ENCODE measurements at places on chromosomes 11 and 22.

DNA sequence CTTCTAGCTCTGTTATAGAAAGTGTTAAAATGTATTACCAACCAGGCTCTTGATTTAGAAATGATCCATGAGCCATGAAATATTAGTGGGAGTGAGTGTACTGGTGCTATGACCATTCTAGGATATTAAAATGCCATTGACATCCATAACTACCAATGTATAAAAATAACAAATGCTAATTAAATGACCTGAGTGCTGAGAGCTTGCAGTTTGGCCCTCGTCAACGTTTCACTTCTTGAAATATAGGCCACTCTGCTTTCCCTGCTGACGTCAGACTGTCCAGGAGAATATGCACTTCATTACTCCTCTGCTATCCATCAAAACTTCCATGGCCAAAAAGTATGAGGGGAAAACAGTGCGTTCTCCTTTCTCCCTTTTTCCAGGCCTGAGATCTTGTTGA is 563.1 kb downstream of the METTL15 start:
- no peak for DNase-seq

- no peak for DNase-seq
Measured at GRCh38 chr11:11430431-11430830, 77.4 kb upstream of the CSNK2A3 start.

GRCh38 chr11:1636291-1636950 is 6.8 kb downstream of the KRTAP5-5 start:
- DNase-seq = no peak

DNA sequence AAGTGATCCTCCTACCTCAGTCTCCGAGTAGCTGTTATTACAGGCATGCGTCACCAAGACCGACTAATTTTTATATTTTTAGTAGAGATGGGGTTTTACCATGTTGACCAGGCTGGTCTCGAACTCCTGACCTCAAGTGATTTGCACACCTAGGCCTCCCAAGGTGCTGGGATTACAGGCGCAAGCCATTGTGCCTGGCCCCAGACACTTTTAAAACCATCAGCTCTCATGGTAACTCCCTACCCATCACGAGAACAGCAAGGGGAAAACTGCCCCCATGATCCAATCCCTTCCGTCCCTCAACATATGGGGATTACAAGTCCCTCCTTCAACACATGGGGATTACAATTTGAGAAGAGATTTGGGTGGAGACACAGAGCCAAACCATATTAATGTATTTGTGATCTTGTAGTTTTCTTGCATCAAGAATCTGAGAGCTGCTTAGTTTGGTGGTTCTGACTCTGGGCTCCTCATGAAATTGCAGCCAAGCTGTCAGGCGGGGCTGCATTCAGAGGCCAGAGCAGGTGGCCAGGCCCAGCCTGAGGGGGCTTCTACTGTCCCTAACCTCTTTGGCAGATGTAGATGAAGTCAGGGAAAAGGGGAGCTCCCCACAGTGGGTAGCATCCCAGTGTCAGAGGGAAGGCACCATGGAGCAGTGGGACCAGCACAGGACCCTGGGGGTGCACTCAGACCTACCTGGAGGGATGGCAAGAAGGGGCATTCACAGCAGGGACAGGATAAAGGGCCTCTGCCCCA is 31.2 kb upstream of the PRAME start:
- DNase-seq = no peak

DNA sequence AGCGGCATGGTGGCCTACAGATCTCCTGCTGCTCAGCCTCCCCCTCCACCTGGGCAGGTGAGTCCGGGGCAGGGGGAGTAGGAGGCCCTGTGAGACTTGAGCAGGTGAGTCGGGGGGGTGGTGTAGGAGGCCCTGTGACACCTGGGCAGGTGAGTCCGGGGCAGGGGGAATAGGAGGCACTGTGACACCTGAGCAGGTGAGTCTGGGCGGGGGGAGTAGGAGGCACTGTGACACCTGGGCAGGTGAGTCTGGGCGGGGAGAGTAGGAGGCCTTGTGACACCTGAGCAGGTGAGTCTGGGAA is 299.3 kb downstream of the BRD1 start:
- DNase-seq = no peak

- DNase-seq = no peak
Measured at GRCh38 chr11:1717745-1718144, 20.8 kb downstream of the KRTAP5-6 start.

- no peak for DNase-seq
Measured at GRCh38 chr22:27718186-27719035, 83.1 kb downstream of the MN1 start.

DNA sequence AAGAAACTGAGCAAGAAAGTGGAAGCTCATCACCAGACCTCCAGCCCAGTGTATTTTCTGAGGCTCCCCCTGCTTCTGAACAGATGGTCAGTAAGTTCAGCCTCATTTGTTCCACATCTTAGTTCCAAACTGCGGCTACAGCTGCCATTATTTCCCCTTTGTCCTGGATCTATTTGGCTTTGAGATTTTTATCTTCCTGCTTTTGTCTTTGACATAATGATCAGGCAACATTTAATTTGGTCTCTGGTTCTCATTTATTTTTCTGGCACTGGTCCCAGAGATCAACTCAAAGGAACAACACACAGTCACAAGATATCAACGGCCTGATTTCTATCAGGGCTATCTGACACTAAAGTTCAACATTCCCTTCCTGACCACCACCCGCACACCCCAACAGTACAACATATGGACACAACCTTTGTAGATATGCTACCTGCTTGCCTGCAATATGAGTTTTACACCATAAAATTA is 137.5 kb downstream of the FAM76B start:
- DNase-seq = no peak

DNA sequence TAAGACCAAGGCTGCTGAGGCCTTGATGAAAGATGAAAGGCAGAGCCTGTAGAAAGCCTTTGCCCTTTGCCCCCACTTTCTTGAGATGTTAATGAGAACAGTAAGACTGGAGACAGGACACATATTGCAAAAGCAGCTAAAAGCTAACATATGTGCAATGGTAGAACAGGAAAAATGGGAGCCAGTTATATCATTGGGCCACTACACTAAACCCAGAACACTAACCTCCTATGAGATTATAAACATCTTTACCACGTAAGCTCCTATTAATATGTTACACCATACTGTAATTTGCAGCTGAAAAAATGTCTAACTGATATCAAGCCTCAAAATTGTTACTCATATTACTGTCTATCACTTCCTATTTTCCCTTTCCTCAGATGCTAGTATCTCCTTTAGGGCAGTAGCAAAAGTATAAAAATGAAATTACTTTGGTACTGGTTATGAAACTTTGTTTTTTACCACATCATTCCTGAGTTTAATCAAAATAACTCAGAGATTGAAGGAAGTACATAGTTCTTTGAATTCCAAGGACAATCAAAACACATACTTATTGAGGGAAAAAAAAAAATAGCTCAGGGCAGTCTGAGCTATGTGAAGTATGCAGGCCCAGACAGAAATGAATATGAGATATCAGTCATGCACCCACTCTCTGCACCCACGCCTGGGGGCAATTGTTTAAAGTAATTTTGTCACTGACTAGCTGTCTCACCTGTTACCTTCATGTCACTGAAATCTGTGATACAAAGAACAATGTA is 9.1 kb downstream of the HPS5 start:
- DNase-seq = no peak

GRCh38 chr11:108032800-108033199 is 24.1 kb downstream of the CUL5 start:
- no peak for DNase-seq

- no peak for DNase-seq
Measured at GRCh38 chr11:17927041-17927440, 85.8 kb downstream of the SERGEF start.

- DNase-seq = no peak
Measured at GRCh38 chr11:35549787-35550186, 24.4 kb upstream of the PAMR1 start.

- no peak for DNase-seq
Measured at GRCh38 chr22:40726514-40726913, 47.2 kb downstream of the MCHR1 start.

GRCh38 chr11:43119275-43119970 is 192.4 kb upstream of the API5 start:
- DNase-seq = no peak

GRCh38 chr11:2892967-2893528 is 7.5 kb upstream of the CDKN1C start:
- DNase-seq = no peak

DNA sequence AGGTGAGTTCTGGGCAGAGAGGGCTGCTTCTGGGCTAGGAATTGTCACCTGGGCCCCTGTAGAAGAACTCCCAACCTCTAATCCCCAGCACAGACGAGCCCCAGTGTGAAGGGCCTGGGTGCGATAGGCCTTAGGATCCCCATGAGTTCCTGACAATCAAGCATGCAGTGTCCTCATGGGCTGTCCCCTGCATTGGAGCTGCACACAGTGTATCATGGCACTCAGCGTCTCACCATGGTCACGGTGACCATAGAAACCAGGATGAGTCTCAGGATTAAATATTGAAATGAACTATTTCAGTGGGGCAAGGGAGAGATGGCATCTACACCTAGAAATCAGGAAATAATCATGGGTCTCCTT is 292 bp downstream of the SCGB2A1 start:
- no peak for DNase-seq

DNA sequence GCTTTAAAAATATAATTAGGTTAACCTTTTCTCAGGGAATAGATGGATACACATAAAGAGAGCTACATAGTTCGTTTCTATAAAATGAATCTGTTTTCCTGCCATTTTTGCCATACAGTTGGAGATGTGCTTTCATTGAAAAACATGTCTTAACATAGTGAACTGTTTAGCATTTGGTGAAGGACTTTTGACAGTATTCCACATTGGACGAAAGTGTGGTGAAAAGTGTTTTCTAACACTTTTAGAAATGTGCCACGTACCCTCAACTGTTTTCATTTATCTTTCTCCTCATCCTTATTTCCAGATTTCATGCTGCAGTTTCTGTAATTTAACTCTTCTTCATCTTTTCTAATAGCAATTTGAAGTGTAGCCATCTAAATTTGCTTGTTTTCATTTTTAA is 249.1 kb upstream of the MTNR1B start:
- DNase-seq = no peak

DNA sequence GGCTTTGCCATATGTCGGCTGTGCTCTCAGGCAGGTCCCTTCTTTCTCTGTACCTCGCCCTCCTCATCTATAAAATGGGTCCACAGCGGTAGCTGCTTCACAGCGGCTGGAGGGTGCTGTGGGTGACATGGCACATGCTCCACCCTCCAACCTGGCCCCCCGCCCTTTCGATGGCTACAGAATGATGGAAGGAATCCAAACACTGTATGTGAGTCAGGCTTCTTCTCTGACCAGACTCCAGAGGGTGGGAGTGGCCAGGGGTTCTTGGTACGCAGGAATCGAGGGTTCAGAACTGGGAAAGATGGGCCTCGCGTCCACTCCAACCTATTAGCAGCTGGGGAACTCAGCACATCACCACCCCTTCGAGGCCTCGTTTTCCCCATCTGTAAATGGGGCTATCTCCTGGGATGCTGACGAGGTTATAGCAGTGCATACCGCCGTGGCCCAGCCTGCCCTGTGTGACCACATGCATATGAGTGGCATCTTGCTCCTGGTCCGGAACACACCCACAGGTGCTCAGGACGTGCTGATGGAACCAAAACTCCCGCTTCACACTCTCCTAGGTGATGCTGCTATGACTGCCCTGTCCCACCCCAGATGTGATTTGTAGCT is 26.4 kb downstream of the MN1 start:
- DNase-seq = no peak

DNA sequence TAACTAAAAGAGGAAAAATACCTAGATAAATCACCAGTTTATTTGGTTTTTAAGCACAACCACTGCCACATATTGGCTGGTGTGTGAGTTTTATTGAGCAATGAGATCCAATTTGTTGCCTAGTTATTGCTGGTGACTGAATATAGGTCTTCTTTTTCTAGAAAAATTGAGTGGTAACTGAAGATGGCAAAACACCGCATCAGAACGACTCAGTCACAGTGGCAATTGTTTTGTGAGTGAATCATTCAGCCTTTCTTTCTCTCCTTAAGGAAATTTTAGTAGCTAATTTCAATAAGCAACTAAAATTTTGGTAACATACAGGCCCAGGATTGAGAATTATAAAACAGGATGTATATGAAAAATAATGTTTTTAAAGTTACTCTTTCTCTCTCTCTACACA is 533.0 kb downstream of the KCNA4 start:
- DNase-seq = no peak

DNA sequence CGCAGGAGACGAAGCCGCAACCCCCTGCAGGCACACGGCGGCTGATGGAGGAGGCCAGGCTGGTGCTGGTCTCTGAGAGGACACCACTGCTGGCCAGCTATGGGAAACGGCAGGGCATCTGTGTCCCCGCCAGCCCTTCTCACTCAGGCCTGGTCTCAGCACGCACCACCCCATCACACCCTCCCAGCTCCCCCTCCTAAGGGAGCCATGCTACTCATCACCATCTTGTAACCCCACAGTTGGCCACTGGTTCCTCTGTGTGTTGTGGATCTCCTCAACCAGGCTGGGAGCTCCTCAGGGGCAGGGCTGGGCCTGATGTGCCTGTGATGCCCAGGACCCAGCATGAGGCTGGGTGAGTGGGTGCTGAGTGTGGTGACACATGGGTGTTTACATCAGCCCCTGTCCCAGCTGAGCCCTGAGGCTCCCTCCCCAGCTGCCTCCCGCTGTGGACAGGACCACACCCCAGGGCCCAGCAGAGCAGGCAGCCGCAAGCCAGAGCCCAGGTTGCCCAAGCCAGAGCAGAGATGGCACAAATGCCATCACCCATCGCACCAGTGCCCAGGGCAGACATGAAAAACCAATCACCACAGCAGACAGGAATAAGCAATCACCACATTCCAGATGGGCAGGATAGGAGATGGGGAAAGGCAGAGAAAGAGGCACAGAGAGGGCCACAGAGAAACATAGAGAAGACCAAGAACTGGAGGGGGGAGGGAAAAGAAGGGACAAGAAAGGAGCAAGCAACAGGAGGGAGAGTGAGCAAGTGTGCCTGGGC is 8.2 kb downstream of the ARVCF start:
- no peak for DNase-seq

DNA sequence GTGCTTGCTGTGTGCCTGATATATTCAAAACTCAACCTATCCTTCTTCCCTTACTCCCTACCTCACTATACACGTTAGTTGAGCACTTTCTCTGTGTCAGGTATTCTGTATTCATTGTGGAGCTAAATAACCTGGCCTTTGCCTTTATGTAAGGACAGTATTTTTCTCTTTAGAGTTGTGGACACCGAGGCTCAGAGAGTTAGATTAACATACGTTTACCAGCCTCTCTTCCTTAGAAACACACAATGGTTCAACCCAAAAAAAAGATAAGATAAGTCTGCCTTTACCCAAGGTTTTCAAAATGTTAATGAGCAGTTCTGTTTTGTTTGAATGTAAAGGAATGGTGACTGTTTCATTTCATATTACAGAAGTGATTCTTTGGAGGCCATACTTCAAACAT is 45.0 kb downstream of the CBL start:
- no peak for DNase-seq
